ENCODE measurements at places on chromosomes 12 and 14.

- peak; percentile 13 for DNase-seq
Measured at GRCh38 chr14:69543341-69544115, 31.1 kb downstream of the CCDC177 start.

DNA sequence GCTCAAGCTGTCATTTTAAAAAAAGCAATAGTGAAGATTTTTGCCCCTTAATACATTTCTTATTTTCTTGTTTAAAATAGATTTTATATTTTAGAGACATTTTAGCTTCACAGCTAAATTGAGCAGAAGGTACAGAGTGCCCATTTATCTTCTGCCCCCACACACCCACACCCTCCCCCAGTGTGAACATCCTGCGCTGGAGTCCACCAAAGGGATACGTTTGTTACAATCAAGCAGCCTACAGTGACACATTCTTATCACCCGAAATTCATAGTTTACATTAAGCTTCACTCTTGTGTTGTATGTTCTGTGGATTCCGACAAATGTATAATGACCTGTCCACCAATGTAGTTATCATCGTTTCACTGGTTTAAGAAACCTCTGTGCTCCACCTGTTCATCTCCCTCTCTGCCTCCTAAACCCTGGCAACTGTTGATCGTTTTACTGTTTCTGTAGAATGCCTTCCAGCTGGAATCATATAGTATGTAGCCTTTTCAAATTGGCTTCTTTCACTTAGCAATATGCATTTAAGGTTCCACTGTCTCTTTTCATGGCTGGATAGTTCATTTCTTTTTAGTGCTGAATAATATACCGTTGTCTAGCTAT lies 91.0 kb upstream of the TRAF3 start:
- no peak for DNase-seq

DNA sequence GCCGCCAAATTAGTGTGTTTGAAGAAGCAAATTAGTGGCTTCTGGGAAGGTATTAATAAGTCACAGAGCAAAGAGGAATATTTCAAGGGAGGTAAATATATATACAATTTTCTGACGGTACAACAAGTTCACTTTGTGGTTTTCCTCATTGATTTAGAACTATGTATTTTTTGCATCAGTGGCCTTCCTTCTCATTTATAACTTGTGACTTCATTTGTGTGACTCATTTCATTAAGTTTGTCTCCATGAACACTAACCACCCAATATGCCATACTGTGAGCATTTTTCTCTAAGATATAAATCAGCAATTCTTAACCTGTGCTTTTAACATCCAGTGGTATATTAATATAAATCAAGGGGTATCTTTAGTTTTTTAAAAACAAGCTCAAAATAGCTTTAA lies 29.3 kb upstream of the ARHGAP5 start:
- DNase-seq, result no peak

DNA sequence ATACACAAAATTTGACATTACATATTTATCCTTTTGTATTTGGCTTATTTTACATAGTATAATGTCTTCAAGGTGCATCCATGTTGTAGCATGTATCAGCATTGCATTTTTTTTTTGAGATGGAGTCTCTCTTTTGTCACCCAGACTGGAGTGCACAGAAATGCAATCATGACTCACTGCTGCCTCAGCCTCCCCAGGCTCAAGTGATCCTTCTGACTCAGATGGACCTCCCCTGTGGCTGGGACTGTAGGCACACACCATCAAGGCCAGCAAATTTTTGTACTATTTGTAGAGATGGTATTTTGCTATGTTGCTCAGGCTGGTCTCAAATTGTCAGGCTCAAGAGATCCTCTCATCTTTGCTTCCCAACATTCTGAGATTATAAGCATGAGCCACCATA lies 214.4 kb upstream of the ALG10B start:
- DNase-seq, result peak; percentile 69

GRCh38 chr12:44497044-44497443 lies 379.1 kb downstream of the NELL2 start:
- DNase-seq, result no peak

GRCh38 chr14:99257673-99258221 lies 14.2 kb downstream of the BCL11B start:
- no peak for DNase-seq

- no peak for DNase-seq
Measured at GRCh38 chr14:31068235-31068634, 42.1 kb upstream of the STRN3 start.

All from Panc1 (cell line).